ENCODE measurements at places on chromosomes 3 and 15.

DNA sequence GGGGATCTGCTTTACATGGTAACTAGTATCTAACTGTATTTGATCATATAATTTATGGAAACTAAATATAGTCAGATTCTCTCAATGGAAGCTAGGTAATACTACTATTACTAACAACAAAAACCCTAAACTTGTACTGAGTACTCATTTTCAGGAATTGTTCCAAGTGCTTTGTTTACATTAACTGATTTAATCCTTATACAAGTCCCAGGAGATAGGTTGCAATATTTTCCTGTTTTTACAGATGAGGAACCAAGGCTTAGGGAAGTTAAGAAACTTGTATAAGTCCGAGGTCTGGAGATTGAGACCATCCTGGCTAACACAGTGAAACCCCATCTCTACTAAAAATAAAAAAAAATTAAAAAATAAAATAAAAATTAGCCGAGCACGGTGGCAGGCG lies 7.5 kb upstream of the MTHFS start:
- no peak for DNase-seq

GRCh38 chr3:158846803-158847451 lies 45.1 kb downstream of the MFSD1 start:
- no peak for DNase-seq

GRCh38 chr15:90895571-90896117 lies 7.5 kb upstream of the MAN2A2 start:
- DNase-seq = no peak

DNA sequence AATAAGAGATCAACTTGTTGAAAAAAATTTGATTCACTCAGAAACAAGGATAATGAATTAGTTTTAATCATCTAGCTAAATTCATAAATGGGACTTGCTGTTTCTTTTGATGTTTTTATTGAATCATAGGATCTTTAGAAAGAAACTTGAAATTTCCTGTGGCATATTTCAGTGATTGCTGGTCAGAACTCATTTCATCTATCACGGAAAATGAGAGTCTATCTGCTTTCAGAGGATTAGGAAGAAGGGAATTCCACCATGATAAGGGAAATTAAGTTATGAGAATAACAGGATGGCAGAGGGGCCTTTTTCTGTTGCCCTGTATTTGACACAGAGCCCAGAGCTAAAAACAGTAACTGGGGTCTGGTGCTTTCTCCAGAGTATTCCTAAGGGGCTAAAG lies 44.9 kb upstream of the CCNL1 start:
- no peak for DNase-seq

- no peak for DNase-seq
These were observed 184.1 kb downstream of the ADAMTSL3 start for GRCh38 chr15:83837945-83838571.

GRCh38 chr15:91857772-91858171 lies 4.3 kb downstream of the SLCO3A1 start:
- no peak for DNase-seq

DNA sequence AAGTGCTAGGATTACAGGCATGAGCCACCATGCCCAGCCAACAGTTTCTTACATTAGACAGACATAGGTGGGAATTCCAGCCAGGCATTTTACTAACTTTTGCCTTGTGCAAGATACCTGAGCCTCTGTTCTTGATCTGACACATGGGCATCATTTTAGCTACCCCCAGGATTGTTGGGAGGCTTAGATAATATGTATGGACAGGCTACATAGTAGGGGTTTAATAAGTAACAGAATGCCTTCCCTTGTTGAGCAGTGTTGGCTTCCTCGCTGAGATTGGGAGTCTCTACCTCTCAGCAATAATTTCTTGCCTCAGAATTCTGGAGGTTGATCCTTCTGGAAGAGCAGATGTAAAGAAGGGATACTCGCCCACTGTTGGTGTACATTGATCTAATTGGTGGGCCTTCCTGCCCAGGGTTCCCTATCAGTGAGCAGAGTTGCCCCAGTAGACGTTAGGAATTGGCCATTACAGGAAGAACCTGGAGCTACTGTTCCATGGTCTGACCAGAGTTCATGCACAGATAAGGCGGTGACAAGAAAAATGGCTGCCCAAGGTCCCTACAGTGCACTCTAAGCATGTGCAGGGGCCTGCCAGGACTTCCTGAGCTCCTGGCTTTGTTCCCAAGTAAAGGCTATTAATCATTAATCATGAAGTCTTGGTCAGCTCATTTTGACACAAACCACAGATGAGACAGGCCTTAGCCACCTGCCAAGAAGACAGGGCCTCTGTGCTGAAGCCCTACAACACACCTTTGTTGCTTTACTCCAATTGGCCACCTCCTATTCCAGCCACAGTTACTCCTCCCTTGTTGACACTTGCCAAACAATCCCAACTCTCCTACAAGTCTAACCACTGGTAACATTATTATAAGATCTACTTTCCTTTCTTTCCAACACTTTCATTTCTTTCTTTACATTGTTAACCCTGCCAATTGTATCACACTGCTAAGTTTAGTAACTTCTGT lies 5.0 kb upstream of the IL17RE start:
- no peak for DNase-seq

- no peak for DNase-seq
These were observed 32.8 kb downstream of the TPM1 start for GRCh38 chr15:63075015-63075983.

DNA sequence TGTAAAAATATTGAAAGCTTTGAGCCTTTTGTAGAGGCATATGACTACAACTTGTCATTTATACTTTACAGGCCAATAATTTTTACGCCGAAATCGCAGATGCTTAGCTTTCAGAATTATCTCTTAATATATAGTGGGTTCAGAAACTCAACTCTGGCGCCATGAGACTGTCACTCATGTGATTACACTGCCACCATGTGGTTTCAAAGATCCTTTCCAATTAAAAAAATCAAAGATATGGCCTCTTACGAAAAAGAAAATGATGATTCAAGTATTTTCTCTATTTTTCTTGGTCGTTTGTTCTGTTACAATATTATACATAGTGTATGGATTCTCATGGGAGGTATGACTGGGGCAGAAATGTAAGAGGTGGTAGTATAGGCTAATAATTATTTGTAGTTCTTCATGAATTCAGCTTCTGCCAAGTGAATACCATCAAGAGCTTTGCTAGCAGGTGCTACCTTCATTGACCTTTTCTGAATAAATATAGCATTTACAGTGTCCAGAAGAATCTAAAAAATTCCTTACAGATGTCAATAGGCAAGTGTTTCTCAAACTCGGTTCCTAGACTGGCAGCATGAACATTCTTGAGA lies 751.7 kb upstream of the GOLIM4 start:
- no peak for DNase-seq

DNA sequence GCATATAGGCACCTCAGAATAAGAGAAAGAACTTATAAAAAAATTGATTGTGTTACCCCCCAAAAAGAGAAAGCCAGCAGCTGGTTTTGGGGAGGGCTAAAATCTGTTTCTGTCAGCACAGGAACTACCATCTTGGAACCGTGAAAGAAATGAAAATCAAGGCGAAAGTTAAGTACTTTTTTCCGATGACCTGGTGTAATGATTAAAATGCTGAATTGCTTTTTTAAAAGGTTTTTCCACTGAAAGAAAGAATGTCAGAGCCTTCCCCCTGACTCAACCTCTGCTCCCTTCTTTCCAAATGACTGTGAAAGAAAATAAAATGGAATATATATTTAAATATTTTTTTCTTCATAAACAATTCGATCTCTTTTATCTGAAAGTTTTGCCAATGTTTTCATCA lies 570.5 kb upstream of the CFAP20DC start:
- no peak for DNase-seq

GRCh38 chr3:29694783-29695182 lies 413.9 kb downstream of the RBMS3 start:
- DNase-seq = no peak

DNA sequence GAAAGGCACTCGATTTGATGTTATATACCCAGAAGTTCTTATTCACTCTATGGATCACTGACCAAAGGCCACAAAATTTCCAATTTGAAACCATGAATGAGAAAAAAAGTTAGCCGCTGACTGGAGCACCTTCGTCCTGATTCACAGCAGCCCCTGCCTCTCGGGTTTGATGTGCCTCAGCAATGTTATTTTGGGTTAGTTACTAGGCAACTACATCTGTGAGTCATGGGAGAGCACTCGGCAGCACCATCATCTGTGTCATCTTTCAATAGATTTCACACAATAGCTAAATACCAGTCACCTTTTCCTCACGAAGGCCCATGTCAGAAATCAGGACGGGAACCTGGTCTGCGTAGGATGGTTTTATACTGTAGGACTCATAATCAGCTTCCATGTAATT lies 269.2 kb downstream of the ZBBX start:
- no peak for DNase-seq

GRCh38 chr3:142645236-142645793 lies 49.1 kb downstream of the PLS1 start:
- DNase-seq = no peak

GRCh38 chr15:98731712-98732450 lies 83.5 kb downstream of the IGF1R start:
- DNase-seq = no peak

GRCh38 chr3:183546625-183547024 lies 8.9 kb downstream of the KLHL6 start:
- no peak for DNase-seq

GRCh38 chr3:11430624-11431023 lies 158.4 kb downstream of the ATG7 start:
- no peak for DNase-seq

DNA sequence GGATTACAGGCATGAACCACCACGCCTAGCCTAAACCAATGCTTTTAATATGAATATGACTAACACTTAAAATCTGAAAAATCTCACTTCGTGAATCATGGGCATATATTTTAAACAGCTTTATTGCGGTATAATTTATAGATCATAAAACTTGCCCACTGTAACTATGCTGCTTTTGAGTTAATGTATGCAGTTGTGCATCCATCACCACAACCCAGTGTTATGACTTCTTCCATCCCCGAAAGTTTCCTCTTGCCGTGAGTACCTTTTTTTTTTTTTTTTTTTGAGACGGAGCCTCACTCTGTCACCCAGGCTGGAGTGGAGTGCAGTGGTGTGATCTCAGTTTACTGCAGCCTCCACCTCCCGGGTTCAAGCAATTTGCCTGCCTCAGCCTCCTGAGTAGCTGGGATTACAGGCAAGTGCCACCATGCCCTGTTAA lies 7.1 kb downstream of the KAT2B start:
- no peak for DNase-seq

- no peak for DNase-seq
These were observed 13.2 kb upstream of the GNB4 start for GRCh38 chr3:179464323-179465092.

DNA sequence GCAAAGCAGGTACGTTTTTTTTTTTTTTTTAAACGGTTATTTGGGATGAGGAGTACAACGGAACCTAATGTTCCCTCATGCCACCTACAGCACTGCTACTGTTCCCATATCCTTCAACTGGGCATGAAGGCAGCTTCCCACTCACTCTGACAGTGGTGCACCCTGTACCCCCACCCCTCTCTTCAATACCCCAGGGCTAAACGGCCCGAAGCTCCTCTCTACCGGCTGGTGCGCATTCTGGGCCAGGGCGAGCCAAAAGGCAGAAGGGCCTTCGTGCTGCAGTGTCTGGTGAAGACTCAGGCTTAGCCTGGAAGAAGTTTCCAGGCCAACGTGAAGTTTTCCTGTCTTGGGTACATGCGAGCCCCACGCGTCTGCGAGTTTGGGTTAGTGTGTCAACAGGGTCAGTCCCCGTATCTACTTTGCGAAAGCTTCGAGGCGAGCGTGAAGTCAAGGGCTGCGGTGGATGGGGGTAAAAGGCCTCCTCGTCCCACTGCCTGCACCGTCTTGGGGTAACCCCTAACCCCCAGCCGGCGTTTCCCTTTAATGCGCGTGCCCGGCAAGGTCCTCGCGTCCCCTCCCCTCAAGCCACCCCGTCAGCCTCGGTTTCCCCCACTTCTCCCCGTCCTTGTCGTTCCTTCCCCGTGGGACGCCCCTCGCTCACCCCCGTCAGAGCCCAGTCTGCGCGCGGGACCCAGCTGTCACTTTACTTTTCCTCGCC lies 765 bp upstream of the UBE2E2 start:
- no peak for DNase-seq

- DNase-seq = no peak
These were observed 146.5 kb upstream of the MME start for GRCh38 chr3:154933581-154933980.

- DNase-seq = no peak
These were observed 553.4 kb downstream of the OCA2 start for GRCh38 chr15:27545494-27546255.

- no peak for DNase-seq
These were observed 304.5 kb upstream of the ROPN1 start for GRCh38 chr3:124296406-124296805.

DNA sequence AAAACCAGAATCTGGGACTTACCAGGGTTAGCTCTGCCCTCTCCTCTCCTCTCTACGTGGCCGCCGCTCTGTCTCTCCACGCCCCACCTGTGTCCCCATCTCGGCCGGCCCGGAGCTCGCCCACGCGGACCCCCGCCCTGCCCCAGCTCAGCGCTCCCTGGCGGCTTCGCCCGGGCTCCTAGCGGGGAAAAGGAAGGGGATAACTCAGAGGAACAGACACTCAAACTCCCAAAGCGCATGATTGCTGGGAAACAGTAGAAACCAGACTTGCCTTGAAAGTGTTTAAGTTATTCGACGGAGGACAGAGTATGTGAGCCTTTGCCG lies 5.4 kb downstream of the ISL2 start:
- no peak for DNase-seq

DNA sequence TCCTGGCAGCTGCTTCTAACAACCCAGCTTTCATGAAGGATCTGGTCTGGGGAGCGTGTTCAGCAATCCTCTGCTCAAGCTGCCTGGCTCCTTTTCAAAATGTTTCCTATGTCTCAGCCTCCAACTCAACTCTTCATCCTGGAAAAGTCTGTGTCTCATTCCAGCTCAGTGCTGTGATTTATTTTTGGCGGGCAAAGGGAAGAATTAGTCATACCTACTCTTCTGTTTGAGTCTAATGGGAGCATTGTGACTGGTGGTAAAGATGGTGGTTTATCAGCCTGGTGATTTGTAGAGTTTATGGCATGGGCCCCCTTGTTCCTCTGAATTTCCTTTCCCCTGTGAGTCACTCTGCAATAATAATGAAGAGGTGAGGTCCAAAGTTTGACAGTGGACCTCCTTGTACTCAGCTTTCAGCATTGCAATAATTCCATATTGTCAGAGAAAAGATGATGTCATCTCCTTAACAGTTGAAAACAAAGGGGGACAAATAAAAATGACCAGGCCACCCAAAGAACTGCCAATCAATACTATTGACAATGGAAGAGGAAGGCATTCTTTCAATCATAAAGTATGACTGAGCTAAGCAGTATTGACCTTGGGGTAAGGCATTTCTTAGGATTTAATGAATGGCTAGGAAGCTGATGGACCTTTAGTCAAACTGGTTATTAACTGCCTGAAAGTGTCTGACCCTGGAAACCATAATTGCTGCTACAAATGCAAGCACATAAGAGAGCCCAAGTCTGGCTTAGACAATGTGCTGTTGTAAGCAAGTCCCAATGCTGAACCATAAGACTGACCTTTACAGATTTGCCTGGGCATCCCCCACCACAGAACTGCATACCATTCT lies 204.7 kb upstream of the MCTP2 start:
- DNase-seq = no peak
